T-helper 17 cell (primary cell): ENCODE measurements at places on chromosomes 11 and 22. TPM values are rescaled to one million over a fixed set of nuclear protein-coding genes. Genes with fewer than 3 reads are reported as not detected.

DNA sequence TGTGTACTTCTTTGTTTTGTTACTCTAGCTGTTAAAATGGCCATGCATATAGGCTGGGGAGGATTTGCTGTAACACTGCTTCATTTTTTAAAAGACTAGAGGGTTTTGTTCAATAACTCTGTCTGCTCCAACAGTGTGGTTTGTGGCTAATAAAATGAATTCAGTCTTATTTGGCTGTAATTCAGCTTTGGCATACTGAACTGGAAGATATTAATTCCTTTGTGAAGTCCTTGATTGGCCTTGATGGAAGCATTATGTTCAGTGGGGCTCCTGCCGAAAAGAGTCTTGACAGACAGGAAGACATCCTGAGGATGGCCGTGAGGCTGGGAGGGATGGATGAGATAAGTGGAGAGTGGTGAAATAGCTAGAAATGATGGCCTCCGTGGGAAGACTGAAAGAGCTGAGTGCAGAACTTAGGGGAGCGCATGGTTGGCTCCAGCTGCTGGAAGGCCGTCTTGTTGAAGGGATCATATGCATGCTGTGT is 44.8 kb upstream of the MYO18B start:
- DNase-seq: no peak

GRCh38 chr11:27218421-27219038 is 144.5 kb downstream of the CCDC34 start:
- no peak for DNase-seq

GRCh38 chr11:112884012-112884767 is 77.0 kb upstream of the NCAM1 start:
- no peak for DNase-seq

DNA sequence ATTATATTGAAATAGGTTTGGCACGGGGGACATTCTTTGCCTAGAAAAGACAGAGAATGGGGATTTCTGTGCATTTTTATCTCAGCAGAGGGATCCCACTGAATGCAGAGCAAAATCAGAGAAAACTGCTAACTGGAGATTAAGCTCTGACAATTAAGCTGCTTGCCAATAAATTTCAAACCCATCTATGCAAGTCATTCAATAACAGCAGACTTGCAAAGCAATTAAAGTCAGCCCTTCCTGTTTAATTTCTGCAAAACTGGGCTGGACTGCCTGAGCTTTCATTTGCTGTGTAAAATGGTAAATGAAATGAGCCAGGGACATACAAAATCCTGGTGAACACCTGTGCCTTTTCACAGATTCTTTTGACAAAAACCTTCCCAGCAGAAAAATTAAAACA is 1273.9 kb upstream of the CNTN5 start:
- DNase-seq: no peak

GRCh38 chr11:114034956-114035355 is 24.6 kb upstream of the ZBTB16 start:
- DNase-seq: no peak

DNA sequence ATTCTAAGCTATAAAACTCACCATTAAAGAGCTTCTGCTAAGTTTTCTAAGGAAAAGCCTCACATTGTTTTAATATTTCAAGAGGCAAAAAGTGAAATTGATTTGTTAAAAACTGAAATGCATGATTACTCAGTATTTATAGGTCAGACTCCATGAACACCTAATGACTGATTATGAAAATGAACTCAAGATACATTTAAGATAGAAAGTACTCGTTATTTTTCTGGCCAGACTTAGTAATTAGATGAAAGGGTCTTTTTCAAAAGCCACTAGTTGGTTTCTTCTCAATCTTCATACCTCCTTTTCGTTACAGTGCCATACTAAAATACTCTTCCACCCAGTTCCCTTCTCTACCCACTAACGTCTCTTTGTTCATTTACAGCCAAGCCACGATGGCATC is 56.3 kb downstream of the VSIG10L2 start:
- DNase-seq: no peak

DNA sequence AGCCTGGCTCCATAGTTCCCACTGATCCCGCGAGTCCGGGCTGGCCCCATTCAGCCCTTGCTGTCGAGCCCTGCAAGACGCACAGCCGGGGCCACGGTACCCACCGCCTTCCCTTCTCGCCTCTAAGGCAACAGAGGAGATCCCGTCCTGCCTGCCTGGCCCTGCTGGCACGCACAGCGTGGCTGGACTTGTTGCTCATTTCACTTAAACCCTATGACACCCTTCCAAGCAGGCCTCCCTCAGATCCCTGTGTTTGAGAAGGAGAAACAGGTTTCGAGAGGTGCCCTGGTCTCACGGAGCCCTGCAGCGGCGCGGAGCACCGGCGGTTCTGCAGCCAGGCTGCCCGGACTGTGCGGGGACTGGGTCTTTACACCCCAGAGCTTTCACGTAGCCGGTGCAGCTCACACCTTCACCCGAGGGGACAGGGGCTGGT is 1048.4 kb downstream of the BRD1 start:
- no peak for DNase-seq

- no peak for DNase-seq
These were observed 71.8 kb downstream of the UBASH3B start for GRCh38 chr11:122727101-122727929.

- no peak for DNase-seq
These were observed 7.9 kb upstream of the TRIM68 start for GRCh38 chr11:4615856-4616444.

DNA sequence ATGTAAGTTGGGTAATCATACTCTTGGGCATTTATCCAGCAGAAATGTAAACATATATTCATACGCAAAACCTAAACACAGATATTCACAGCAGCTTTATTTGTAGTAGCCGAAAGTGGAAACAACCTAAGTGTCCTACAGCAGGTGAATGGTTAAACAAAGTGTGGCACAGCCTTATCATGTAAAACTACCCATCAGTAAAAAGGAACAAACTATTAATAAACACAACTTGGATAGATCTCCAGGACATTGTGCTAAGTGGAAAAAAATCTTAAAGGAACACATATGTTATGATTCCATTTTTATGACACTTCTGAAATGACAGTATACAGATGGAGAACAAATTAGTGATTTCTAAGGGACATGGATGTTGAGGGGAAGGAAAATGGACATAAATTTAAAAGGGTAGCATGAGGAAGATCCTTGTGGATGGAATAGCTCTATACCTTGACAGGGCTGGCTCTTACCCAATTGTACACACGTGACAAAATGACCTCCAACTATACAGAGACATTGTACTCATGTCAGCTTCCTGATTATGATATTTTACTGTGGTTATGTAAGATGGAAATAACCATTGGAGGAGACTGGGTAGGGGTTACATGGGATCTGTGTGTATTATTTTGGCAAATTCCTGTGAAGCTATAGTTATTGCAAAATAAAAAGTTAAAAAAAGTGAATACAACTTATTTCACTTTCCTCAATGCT is 15.4 kb downstream of the ANO5 start:
- no peak for DNase-seq

DNA sequence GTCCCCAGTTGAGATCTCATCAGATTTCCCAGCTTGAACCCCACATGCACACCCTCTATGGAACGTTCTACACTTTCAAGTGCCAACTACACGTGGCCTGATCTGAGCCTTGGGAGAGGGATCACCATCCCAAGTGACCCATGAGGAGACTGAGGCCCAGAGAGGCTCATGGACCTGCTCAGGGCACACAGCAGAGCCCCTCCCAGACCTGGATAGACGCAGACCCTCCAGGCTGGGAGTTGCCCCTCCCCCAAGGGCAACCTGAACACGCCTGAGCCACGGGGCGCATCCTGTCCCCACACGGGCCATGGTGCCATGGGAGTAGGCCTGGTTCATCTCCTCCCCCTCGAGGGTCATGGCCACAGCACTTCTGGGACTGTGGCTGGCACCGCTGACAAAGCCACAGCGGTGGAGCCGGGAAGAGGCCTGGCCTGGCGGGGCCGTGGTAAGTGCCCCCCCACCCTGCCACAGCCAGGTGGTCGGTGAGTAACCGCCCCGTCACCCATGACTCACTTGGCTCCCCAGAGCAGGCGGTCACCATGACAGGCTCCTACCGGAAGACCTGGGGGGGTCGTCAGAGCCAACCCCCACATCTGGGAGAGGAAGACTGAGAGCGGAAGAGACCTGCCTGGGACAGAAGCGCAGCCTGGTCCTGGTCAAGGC is 8.1 kb downstream of the WNT7B start:
- no peak for DNase-seq

DNA sequence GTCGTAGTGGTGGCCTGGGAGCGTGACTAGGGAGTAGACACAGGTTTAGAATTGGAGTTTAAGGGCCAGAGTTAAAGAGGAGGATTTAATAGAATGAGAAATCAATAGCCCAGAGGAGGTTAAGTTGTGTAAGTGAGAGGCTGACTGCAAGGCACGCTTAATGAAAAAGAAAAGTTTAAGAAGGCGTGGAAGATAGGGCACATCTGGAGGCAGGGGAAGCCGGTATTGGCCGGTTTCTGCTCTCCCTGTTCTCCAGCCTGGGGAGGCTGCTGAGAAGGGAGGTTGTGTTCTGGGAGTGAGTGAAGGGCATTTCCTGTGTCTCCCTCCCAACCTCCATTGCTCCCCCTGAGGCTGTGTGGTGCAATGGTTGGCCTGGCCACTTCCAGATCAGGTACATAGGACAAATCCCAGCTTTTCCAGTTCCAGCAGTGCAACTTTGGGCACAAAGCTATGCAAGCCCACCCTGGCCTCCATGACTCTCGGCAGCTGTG is 6.3 kb downstream of the GRIK4 start:
- no peak for DNase-seq

- DNase-seq: peak; percentile 31
These were observed 22.7 kb upstream of the GRAMD1B start for GRCh38 chr11:123407130-123407995.

DNA sequence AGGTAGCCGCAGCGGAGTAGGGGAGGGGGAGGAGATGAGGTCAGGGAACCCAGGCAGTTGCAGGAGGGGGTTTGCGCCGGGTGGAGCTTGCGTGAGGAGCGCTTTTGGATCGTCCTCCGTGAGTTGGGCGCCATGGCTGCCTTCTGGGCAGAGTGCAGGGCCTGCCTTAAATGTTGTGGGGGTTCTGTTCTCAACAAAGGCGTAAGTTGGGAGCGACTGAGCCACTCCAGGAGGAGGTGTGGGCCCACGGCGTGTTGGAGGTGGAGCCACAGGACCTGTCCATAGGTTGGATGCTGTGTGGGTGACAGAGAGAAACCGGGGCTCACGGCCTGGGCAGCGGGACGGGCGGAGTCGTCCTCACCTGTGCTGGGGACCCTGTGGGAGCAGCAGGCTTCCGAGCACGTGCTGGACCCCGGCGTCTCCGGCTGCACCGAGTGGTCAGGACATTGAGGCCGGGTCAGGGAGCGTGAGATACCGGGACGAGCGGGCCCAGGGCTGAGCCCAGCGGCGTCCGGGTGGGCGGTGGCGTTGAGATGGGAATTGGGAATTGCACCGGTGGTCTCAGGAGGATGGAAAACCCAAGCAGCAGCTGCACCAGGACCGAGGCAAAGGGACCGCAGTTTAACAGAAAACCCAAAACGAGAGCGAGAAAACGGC is 977 bp upstream of the PGGHG start:
- DNase-seq: peak; percentile 45

- no peak for DNase-seq
These were observed 202.0 kb downstream of the PGR start for GRCh38 chr11:100927579-100927978.

DNA sequence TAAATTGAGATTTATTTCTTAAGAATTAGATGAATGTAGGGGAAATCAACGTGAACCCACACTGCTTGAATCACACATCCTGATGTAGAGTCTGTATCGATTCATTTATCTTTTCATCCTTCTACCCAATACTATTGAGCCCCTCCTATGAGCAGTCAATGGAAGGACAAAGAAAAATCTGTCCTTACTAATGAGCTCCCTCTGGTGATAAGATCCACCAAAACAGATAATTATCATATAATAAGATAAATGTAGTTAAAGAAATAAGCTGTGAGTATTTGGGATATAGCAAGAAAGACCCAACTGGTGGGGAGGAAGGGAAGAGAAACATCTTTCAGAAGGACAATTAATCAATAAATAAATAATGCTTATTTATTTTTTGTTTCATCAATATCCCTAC is 385.1 kb upstream of the CCDC90B start:
- no peak for DNase-seq

DNA sequence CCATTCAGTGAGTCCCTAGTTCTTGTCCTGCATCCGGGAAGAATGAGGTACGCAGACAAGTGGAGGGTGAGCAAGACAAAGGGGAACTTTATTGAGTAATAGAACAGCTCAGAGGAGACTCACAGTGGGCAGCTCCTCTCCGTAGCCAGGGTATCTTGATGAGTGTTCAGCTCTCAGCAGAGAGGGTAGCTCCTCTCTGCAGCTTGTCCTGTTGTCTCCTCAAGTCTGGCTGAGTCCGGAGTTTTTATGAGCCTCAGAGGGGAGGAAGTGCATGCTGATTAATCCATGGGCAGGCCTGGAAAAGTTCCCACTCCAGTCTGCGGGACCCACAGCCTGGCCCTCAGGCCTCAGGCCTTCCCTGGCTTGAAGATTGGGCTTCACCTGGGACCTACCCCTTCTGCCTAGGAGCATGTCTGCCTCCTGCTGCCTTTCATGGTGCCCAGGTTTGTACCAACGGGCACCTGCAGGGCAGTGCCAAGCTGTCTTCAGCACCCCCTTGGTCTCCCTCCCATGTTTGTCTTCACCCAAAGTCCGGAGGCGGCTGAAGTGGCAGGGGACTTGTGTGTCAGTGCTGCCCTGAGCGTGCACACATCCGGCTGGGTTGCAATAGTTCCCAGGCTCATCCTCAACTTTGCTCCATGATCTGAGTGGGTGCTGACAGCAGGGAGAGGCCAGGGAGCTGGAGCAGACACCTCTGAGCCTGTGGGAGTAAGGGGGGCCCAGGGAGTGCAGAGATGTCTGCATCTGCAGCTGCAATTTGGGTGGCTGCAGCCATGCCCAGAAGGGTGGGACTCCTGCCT is 134.2 kb downstream of the LDLRAD3 start:
- DNase-seq: no peak

Gene TSPAN18
- total RNA-seq: 79.8 TPM

Gene LMNTD2
- total RNA-seq: 6.0 TPM

Gene OR9Q1
- not detected for total RNA-seq

Gene RPS25
- total RNA-seq: 2,414 TPM

Gene CDKN1C
- 2.6 TPM for total RNA-seq

Gene MRGPRE
- total RNA-seq: not detected

Gene SMARCB1
- 45.0 TPM for total RNA-seq

Gene SLC25A45
- total RNA-seq: 57.7 TPM

Gene APOL6
- total RNA-seq: 44.8 TPM

Gene POU2AF3
- total RNA-seq: not detected

Gene DRD4
- 0.40 TPM for total RNA-seq

Gene MUC5B
- not detected for total RNA-seq
